ENCODE measurements at places on chromosomes 2 and 18.

DNA sequence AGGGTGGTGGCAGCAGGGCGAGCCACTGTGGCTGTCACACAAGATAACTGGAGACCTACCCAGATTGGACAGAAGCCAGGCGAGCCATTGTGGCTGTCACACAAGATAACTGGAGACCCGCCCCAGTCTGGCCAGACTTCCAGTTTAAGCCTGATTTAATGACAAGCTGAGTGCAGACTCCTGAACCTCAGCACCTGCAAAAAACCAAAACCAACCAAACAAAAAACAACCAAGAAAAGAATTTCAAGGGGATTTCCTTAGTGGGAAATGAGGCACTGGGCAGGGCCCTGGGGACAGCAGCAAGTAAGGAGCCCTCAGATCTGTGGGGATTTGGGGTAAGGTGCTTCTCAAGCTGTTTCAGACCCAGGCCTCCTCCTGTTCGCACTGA, 95.2 kb upstream of the BOD1L2 start:
- no peak for DNase-seq

DNA sequence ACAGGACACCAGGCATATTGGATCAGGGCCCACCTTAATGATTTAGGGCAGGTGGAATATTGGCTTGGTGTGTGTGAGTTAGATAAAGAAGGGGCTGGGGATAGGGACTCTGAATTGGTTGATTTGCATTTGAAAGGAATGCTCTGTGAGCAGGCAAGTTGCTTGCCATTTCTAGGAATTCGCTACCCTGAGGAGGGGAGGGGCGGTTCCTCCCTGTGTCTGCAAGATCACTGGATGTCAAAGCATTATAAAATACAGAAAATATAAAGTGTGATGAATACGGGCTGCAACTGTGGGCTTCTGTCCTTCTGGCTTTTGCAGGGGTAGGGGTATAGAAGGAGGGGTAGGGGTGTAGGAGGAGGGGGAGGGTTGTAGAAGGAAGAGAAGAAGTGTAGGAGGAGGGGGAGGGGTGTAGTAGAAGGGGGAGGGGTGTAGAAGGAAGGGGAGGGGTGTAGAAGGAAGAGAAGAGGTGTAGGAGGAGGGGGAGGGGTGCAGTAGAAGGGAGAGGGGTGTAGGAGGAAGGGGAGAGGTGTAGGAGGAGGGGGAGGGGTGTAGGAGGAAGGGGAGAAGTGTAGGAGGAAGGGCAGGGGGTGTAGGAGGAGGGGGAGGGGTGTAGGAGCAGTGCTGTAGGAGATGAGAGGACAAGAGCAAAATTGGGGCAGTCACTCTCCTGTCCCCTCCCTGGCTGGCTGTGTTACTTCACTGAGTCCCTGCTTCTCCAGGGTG, 238.0 kb upstream of the COPS8 start:
- no peak for DNase-seq

- DNase-seq, result no peak
Observed at GRCh38 chr18:75530566-75531211, 103.2 kb upstream of the SMIM21 start.

DNA sequence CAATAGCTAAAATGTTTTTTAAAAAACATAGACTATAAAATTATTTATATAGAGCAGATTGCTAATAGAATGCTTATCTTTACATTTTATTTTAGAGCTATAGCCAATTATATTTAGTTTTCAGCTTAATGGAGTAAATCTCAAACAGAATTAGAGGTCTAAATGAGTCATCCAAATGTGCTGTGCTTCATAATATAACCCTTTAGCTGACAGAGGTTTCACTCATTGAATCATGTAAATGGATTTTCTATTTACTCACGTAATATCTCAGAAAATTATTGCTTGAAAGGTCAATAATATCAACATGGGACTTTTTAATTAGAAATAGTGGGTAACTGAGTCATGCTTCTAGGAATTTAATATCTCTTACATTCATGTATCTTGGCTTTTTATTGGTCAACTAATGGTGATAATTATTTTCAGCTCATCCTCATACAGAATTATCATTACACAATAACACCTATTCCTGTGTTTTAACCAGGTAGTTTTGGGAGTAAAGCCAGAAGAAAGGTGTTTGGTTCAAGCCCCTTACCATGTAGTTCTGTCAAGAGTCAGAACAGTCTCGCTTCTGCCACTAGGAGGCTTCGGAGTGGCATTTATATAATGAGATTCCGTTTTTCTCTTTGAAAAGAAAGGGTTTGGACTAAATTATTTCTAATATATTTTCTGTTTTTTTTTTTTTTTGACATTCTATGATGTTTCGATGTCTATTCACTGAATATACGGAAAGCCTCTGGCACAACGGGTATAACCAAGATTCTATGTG, 217.6 kb downstream of the CDH7 start:
- DNase-seq, result no peak

DNA sequence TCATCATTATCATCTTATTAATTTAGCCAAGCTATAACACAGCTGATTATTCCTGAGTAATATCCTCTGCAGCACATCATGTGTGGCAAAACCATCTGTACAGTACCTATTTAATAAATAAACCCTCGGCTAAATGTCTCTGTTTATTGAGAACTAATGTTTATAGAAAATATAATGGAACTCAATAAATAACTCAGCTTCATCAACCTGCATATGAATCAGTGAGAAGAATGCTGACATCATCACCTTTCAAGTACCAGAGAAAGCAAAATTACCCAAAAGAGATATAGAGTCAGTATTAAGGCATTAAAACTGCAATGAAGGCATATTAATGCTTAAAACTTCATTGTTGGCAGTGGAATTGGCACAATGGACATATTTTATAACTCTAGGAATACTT, 558.3 kb downstream of the PLCL1 start:
- no peak for DNase-seq

- DNase-seq, result no peak
Observed at GRCh38 chr2:48092846-48093803, 186.8 kb upstream of the FBXO11 start.

GRCh38 chr2:149595056-149595963, 7.7 kb upstream of the MMADHC start:
- no peak for DNase-seq

Data from glomerular endothelial cell (primary cell).